Activated naive CD4-positive, alpha-beta T cell (primary cell): ENCODE measurements at places on chromosomes 12 and 14.

DNA sequence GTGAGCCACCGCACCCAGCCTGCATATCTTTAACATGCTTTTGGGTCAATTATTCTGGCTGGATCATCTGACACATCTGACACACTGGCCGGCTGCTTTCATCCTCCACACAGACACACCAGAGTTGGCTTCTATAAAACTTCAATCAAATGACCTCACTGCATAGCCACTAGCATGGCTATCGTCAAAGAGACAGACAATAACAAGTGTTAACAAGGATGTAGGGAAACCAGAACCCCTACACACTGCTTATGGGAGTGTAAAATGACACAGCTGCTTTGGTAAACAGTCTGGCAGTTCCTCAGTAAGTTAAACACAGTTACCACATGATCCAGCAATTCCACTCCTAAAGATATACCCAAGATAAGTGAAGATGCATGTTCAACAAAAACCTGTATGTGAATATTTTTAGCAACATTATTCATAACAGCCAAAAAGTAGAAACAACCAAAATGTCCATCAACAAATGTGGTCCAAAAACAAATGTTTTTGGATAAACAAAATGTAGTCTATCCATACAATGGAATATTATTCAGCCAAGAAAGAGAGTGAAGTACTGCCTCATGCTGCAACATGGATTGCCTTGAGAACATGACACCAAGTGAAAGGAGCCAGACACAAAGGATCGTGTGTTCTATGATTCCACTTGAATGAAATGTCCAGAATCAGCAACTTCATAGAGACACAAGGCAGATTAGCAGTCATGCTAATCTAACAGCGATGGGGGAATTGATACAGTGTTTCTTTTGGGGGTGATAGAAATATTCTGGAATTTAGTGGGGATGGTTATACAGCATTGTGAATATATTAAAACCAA lies 10.1 kb downstream of the KDM2B start:
- no peak for DNase-seq

GRCh38 chr12:131894981-131895639 lies 688 bp downstream of the ULK1 start:
- no peak for DNase-seq

GRCh38 chr12:43973385-43973784 lies 137.5 kb downstream of the TMEM117 start:
- DNase-seq: no peak

- DNase-seq: no peak
Measured at GRCh38 chr14:101546706-101547105, 14.6 kb upstream of the DIO3 start.

DNA sequence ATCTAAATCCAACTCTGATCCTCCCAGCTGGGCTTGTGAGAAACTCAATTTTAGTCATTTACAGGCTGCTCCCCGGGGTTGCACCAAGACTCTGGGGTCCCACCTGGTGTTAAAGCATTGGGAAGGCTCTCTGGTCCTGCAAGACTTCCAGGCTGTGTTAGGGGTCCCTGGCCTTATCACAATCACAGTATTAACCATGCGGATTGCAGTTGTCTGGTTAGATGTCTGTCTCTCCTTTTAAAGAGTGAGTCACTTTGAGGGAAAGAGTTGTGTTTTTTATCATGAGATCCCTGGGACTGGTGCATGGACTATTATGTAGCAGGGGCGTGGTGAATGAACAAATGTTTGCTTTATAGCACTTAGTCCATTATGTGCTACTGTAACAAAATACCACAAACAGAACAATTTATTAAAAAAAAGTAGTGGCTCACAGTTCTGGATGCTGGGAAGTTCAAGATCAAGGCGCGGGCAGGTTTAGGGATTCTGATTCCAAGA lies 531.4 kb downstream of the FUT8 start:
- DNase-seq: no peak

- DNase-seq: no peak
Measured at GRCh38 chr12:101803978-101804377, 26.8 kb downstream of the GNPTAB start.

- DNase-seq: no peak
Measured at GRCh38 chr12:100213016-100213891, 12.6 kb downstream of the ACTR6 start.

DNA sequence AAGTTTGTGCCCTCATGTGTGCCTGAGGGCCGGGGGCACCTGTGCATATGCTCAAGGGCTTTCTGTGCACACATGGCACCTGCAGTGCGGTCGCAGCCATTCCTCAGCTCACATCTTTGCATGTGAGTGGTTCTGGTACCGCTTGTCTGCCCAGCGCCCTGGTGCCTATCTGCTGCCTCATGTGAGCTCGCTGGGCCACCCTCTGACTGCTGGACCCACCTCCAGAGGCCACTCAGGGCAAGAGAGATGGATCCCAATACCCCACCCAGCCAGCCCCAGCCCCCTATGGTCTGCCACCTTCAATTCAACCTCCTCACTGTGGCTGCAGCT lies 5.4 kb upstream of the AMN start:
- no peak for DNase-seq

DNA sequence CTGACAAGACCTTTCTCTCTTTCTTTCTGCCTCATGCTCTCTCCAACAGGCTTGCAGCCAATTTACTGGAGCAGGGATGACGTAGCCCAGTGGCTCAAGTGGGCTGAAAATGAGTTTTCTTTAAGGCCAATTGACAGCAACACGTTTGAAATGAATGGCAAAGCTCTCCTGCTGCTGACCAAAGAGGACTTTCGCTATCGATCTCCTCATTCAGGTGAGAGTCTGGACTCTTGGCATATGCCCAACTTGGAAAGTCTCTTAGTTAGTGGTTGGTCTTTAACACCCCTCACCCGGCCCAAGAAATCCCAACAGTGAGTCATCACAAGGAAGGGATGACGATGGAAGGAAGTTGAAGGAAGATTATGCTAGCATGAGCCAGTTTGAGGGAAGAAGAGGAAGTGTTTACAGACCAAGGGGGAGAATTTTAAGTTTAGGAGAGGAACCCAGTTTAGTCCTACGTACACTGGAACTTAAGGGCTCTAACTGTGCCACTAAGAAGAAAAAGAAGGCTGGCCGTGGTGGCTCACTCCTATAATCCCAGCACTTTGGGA lies 189.7 kb downstream of the ETV6 start:
- no peak for DNase-seq

GRCh38 chr12:4496145-4496838 lies 42.4 kb upstream of the RAD51AP1 start:
- DNase-seq: no peak

DNA sequence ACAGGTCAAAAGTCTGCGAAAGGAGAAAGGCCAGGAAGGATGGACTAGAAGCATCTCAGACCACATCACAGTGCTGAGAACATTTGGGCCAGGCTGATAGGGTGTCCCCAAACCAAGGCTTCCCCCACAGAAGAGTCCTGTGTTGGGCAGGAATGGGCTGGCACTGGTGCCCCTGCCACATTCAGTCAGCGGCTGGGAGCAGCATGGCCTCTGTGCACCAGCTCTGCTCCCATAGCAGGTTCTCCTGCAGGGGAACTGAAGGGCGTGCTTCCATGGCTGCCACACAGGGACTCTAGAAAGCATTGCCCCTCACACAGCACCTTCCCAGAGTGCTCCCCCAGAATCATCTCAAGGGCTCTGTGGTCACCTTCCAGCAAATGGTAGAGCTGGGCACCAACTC lies 17.5 kb downstream of the EVL start:
- no peak for DNase-seq

DNA sequence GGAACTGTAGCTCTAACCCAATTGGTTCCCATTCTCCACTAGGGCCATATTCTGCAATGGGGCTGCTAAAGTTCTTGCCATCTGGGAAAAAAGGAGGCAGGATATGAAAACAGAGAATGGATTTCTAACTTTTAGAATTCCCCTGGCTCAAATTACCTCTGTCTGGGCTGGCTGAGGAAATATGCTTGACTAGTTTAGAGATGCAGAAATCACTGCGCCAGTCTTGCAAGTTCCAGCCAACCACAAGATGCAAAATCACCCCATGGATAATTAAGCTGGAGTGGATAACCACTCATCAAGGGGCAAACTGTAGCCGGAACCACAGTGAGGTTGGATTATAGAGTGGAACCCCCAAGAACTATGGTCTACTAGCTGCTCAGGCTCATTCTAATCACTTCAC lies 126.3 kb downstream of the RALGAPA1 start:
- no peak for DNase-seq

- DNase-seq: no peak
Measured at GRCh38 chr14:65198346-65198745, 96.0 kb upstream of the MAX start.

DNA sequence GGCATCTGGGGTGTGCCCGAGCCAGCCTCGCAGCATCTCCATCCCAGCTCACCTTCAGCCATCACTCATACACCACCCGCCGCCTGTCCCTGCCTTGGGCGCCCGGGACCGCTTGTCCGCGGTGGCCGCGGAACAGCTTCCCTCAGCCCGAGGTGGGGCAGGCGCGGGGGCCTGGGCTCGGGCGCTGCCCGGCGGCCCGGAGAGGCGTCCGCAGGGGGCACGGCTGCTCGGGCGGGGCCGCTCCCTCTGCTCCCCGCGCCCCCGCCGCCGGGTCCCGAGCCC lies 430 bp downstream of the SLC41A2 start:
- DNase-seq: no peak

GRCh38 chr14:63671987-63672386 lies 30.3 kb upstream of the WDR89 start:
- no peak for DNase-seq

- DNase-seq: no peak
Measured at GRCh38 chr12:98073610-98074009, 441.8 kb upstream of the TMPO start.

GRCh38 chr14:106207316-106207715 lies 680.9 kb downstream of the TMEM121 start:
- no peak for DNase-seq

GRCh38 chr14:91464615-91465205 lies 45.4 kb downstream of the PPP4R3A start:
- no peak for DNase-seq

DNA sequence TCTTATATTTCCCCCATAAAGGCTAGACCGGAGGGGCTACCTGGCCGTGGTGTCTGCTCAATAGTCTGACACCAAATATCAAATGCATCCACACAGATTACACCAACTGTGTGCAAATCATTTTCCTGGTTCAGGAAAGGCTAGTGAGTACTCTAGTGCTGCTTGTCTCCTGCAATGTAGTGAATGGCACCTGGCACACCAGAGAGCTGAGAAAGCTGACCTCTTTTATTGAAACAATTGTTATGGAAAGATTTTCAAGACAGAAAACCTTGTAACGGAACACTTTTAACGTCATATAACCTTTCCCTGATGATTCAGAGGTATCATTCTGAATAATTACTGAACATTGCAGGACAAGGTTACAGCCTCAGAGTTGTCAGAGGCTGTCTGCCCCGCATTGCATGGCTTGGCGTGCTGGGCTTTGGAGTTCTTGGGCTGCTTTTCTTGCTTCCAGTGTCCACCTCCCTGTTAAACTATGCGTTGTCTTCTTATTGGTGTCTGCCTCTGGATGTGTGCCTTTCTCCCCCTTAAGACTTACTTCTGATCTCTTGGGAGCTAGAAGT lies 40.7 kb upstream of the HDAC7 start:
- no peak for DNase-seq

- no peak for DNase-seq
Measured at GRCh38 chr14:100440207-100440631, 117.1 kb downstream of the SLC25A47 start.

GRCh38 chr12:15520844-15521243 lies 198.5 kb downstream of the PTPRO start:
- no peak for DNase-seq

DNA sequence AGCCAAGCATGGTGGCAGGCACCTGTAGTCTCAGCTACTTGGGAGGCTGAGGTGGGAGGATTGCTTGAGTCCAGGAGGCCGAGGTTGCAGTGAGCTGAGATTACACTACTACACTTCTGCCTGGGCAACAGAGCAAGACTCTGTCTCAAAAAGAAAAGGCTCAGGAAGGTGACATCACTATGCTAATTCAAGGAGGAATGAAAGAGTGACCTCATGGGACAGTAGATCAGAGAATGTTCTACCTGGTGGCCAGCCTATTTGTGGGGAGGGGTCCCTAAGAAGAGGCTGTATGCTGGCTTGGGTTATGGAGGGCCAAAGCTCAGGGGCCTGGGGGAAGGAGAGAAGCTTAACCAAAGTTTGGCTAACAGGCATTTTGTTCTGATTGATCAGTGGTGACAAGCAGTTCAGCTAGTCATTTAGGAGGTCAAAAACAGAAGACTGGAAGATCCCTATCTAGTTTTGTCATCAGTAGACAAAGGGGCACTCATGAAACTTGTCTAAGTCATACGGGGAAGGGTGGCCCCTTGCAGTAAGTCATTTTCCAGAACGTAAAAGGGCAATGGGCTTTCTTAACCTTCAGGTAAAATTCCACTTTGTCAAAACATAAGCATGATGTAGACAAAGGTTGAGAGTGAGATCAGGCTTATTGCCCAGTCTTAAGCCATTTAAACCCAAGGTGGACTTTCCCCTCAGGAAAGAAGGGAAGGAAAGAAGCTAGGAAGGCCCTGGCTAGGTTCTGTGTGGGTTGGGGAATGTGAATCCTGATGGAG lies 60.8 kb upstream of the EEA1 start:
- no peak for DNase-seq

- no peak for DNase-seq
Measured at GRCh38 chr14:77063571-77064171, 34.4 kb upstream of the CIPC start.

GRCh38 chr14:89654998-89655397 lies 238.0 kb upstream of the FOXN3 start:
- DNase-seq: no peak

DNA sequence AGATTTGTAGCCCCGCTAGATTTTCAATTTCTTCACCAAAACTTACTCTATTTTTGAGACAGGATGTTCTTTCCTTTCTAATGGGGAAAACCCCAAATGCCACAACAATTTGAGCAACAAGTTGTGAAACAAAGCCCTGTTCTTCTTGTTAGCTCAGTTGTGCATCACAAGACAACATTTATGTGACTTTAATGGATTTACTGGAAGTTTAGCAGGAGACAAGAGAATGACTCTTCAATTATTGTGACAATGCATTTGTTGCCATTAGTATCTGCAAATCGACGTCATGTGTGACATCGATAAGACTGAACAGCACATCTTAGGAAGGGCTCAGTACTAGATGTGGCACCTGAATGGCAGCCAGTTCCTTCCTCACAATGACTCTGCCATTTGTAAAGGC lies 1028.9 kb upstream of the TMEM132C start:
- no peak for DNase-seq

DNA sequence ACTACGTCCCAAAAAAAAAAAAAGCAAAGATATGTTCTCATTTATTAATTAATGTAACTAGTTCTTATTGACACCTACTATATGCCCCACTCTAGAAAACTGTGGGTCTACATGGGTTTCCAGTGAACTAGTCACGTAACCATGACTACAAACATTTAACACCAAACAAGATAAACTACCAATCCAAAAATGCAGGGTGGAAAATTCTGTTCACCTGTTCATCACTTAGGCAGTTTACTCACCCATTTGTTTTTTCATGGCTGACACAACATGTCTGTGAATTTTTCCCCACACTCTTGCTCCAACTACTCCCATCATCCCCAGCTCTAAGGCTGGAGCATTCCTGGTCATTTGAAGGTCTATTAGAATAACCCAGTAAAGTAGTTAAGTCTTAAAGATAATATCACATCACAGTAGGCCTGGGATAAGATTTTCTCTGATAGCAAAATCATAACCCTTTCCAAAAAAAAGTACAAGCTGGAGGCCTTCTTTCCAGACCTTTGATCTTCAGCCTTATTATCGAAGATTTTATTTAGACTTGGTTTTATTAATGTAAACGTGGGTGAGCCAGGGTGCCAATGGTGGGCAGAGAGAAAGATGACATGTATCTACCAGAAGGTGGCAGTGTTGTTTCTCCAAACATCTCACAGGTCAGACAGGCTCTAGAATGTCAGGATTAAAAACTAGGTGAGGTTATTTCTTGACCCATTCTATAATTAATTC lies 61.6 kb upstream of the DAAM1 start:
- DNase-seq: no peak

GRCh38 chr12:95484524-95484923 lies 10.6 kb downstream of the METAP2 start:
- no peak for DNase-seq
